ENCODE measurements at places on chromosomes 11 and 22. TPM values are rescaled to one million over a fixed set of nuclear protein-coding genes. Genes with fewer than 3 reads are reported as not detected.

FOSL1 gene
- 31.7 TPM for total RNA-seq

INS gene
- not detected for total RNA-seq

FOLR1 gene
- total RNA-seq = not detected

CARNS1 gene
- 0.62 TPM for total RNA-seq

MFRP gene
- not detected for total RNA-seq

JAML gene
- total RNA-seq = 264 TPM

DNA sequence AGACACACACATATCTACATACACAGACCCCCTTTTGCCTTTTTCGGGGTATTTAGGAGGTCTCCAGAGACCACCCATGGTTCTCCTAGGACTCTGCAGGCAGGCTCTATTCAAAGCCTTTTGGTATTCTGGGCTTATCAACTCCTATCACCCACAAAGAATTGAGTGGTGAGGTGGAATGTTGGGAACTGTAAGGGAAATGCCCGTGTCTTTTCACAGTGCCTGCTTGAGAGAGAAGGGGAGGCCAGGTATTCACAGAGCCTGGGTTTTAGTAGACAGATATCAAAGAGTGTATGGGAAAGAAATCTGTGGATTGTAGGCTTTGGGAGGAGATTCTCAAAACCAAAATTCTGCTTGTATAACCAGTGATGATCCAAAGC, 44.0 kb upstream of the CSNK2A3 start:
- no peak for DNase-seq

DNA sequence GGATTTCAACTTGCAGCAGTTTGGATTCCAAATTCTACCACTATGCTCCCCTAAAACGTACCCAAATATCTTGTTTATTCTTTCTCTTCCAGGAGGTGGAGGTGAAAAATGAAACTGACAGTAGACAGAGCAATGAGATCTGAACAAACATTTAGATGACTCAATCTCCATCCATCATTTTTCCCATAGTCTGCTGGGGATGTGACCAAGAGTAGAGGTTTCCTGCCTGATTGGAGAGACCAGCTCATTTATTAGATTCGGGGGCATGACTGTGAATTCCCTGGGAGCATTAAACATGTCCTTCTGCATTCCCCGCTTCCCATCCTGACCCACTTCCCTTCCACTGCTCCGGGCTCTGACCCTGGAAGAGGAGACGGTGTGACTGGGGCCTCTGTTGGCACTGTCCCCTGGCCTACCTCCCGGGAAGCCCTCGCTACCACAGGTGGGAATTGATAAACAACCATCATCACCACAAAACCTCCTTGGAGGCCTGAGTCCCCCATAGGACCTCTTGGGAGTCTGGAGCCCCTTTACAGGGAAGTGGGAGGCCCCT, 20.3 kb downstream of the DKK3 start:
- DNase-seq = no peak

DNA sequence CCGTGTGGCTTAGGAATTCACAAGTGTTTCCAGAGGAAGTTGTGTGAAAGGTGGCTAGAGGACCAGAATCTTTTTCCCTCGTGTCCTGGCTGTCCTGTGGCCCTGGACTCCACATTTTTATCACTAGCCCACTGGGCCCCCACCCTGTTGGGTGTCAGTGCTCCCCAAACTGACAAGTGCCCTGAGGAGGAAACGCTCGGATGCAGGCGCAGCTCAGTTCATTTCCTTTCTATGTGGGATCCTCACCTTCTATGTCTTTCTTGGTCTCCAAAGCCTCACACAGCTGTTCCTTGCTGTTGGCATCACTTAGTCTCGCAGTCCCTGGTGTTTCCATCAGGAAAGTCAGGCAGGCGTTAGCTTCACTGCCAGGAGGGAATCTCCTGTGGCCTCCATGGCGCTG, 68.0 kb upstream of the KCNQ1OT1 start:
- DNase-seq = no peak

- DNase-seq = no peak
Measured at GRCh38 chr11:129224538-129224937, 32.4 kb upstream of the ARHGAP32 start.

GRCh38 chr11:10641912-10642697, 51.5 kb downstream of the IRAG1 start:
- DNase-seq = no peak

GRCh38 chr11:69915501-69916250, 96.5 kb upstream of the FGF3 start:
- no peak for DNase-seq

GRCh38 chr22:44689173-44689572, 12.8 kb upstream of the PRR5 start:
- no peak for DNase-seq
